Esophagus mucosa (tissue), 1 donor: ENCODE measurements at places on chromosomes 3 and 15. TPM values are rescaled to one million over a fixed set of nuclear protein-coding genes. Genes with fewer than 3 reads are reported as not detected.

- ATAC-seq = no peak
These were observed 663.1 kb upstream of the ADAMTS9 start for GRCh38 chr3:65350801-65351476.

GRCh38 chr3:126358038-126358815 lies 1.0 kb upstream of the KLF15 start:
- ATAC-seq = no peak

- ATAC-seq = no peak
These were observed 292.5 kb downstream of the PTPRG start for GRCh38 chr3:61853912-61854311.

GRCh38 chr15:69346112-69346511 lies 47.4 kb downstream of the PAQR5 start:
- no peak for ATAC-seq

GRCh38 chr3:169266351-169266750 lies 397.2 kb downstream of the MECOM start:
- no peak for ATAC-seq

DNA sequence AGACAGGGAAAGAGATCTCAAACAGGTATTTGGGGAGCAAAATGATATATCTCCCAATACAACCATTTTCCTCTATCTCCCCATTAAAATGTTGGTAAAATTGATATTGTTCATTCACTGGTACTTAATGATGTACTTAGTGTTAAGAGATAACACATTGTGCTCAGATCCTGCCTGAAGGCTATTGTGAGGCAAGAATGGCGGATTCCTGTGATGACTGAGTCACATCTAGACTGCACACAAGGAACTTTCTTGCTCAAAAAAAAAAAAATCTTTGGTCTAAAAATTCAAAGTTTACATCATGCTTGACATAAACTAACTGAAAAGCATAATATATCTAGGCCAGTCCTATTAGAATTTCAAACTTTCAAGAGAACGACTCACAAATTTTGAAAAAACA lies 171.1 kb upstream of the TTC14 start:
- ATAC-seq = no peak

GRCh38 chr3:49362561-49362960 lies 4.4 kb upstream of the GPX1 start:
- no peak for ATAC-seq

Gene GNAT1
- 0.08 TPM for total RNA-seq

Gene GOLGA6L7
- not detected for total RNA-seq

Gene CYP11A1
- total RNA-seq = 3.2 TPM

Gene IL17RB
- total RNA-seq = 0.20 TPM
